ENCODE measurements at places on chromosomes 4 and X.

- DNase-seq = no peak
Measured at GRCh38 chr4:16438986-16439385, 212.7 kb upstream of the TAPT1 start.

DNA sequence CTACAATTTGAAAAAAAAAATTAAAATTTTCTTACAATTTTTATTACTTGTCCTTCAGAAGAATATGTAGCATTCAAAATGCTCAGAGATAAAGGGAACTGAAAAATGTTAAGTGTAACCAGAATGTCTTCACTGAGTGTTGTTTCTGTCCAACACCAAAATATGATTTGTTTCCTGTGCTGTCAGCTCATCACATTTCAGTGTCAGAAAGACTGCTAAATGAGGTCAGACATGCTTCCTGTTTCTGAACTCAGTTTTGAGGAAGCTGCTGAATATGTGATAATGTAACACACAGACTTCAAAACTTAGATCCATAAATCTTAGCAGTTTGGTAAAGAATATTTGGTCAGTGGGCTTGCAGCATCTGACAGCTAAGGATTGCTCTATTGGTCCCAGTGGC is 1849.7 kb downstream of the PCDH7 start:
- no peak for DNase-seq

GRCh38 chr4:111475001-111475400 is 670.3 kb upstream of the FAM241A start:
- DNase-seq = no peak

- peak; percentile 5 for DNase-seq
Measured at GRCh38 chrX:50747471-50747900, 66.5 kb downstream of the SHROOM4 start.

GRCh38 chr4:86256086-86256485 is 103.8 kb downstream of the MAPK10 start:
- DNase-seq = no peak

- DNase-seq = no peak
Measured at GRCh38 chrX:54473993-54474859, 21.8 kb downstream of the FGD1 start.

DNA sequence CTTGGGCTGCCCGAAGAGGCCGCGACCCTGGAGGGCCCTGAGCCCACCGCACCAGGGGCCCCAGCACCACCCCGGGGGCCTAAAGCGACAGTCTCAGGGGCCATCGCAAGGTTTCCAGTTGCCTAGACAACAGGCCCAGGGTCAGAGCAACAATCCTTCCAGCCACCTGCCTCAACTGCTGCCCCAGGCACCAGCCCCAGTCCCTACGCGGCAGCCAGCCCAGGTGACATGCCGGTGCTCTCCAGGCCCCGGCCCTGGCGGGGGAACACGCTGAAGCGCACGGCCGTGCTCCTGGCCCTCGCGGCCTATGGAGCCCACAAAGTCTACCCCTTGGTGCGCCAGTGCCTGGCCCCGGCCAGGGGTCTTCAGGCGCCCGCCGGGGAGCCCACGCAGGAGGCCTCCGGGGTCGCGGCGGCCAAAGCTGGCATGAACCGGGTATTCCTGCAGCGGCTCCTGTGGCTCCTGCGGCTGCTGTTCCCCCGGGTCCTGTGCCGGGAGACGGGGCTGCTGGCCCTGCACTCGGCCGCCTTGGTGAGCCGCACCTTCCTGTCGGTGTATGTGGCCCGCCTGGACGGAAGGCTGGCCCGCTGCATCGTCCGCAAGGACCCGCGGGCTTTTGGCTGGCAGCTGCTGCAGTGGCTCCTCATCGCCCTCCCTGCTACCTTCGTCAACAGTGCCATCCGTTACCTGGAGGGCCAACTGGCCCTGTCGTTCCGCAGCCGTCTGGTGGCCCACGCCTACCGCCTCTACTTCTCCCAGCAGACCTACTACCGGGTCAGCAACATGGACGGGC is 579 bp downstream of the ABCD1 start:
- DNase-seq = no peak

GRCh38 chrX:44428989-44429627 is 85.6 kb upstream of the EFHC2 start:
- DNase-seq = no peak

DNA sequence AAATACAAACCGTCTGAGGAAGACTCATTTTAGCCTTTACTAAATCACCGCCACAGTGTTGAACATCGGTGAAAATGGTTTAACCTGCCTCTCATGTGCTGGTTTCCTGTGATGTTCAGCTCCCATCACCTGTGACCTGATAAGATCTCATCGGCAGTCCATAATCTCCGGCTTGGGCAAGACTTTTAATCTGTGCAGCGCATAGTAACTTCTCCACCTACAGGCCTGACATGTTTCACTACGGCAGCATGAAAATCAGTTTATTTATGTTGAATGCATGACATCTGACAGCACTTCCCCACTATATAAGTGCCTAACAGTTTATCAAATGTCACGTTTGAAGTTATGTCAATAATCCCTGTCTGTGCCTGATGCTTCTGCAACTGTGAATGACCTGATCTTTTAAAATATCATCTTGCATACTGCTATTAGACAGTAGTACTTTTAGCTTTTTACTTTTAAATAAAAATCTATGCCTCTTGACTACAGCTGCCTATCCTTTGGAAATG is 1919.8 kb upstream of the AGA start:
- no peak for DNase-seq

DNA sequence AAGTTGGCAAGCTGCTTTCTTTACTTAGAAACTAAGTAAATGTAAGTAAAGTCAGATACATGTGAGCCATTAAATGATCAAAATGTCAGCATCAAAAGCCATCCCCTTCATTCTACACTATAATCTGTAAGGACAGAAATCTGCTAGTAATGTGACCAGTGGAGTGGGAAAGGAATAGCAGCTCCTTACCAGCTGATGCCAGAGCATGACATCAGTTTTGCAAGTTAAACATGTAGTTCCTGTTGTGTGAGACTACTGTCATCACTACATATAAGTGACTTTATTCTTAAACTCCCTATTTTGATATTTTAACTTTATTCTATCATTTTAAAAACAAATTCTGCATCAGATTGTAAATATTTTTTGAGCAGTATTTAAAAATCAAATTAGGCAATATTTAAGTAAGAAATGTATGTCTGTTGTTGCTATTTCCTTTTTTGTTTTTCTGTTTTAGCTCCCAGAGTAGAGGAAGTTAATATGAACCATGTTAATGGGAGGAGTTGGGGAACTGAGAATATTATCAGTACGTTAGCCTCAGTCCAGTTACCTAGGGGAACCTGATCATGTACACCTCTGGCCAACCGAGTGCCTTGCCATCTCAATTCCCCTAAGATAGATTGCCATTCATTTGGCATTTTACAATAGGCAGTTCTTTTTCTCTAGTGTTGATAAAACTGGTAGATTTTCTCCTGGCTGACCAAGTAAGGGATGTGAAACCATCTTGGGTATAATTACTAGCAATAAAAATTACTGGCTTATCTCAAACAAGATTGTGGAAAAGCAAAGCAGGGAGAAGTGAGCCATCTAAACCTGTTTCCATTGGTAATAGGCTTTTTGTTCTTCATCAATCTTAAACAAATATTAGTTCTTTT is 34.7 kb downstream of the CCNI start:
- no peak for DNase-seq

DNA sequence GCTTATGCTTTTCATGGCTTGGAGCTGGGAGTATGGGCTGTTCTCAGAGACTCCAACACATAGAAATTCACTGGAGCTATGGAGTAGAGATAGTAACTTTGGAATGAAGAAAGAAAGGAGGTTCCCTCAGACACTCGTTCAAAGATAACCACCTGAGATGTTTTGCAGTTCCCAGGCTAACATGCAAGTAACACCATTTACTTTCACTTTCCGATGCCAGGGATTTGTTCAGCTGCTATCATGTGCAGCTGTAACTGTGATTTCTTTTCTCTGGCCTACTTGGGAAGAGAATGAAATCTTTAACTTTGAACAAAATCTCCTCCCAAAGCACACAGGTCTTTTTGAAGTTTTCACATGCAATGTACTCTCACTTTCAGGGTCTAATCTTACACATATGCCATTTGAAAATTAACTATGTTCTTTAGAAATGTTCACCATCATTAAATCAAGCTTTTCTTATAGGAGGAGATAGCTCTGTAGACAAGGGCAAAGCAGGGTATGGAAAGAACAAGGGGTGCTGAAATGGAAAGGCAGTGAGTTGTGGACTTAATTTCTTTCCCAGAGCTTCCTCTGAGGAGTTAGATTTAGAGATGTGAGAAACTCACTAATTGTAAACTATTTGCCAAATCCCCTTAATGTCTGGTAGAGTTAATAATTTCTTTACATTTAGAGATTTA is 514.3 kb downstream of the PDHA2 start:
- DNase-seq = no peak

DNA sequence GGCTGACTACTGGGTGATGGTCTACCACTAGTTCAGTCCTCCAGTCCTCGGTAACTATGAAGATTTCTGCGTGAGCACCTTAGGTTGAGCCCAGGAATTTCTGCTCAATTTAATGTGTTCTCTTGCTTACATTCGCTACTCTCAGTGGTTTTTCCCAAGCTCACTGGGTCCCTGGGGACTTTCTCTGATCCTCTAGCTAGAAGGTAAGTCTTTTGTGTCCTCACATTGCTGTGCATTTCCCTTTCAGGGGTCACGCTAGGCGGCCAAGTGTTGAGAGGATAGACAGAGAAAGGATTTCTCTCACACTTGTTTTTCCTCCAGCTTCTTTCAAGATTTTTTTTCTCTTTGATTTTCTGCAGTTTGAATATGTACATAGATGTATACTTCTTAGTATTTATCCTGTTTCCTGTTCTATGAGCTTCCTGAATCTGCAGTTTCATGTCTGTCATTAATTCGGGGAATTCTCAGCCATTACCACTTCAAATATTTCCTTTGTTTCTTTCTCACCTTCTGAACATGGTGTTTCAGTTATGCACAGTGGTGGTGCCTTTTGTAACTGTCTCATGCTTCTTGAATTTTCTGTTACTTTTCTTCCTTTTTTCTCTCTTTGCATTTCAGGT is 17.5 kb downstream of the MAGEA9 start:
- no peak for DNase-seq

DNA sequence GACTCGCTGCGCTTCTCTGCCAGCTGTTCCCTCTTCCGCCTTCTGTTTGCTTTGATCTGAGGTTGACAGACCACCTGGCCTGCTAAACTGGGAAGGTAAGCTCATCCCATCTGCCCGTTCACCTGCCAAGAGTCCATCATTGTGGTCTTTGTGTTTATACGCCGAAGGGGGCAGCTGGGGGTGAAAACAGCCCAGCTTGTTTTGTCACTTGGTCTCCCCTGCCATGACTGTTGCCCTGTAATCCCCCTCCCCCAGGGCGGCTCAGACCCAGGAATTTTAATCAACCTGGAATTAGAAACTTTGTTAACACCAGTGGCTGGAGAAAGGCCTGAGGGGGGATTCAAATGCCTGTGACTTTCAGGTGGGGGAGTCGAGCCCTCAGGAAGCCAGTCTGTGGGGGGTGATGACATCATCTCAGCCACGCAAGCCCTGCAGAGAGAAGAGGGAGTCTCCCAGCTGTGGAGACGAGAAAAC is 333.3 kb downstream of the BCOR start:
- no peak for DNase-seq

GRCh38 chrX:15546745-15547144 is 46.1 kb downstream of the BMX start:
- DNase-seq = no peak

- DNase-seq = no peak
Measured at GRCh38 chr4:41504167-41504818, 33.7 kb upstream of the LIMCH1 start.

DNA sequence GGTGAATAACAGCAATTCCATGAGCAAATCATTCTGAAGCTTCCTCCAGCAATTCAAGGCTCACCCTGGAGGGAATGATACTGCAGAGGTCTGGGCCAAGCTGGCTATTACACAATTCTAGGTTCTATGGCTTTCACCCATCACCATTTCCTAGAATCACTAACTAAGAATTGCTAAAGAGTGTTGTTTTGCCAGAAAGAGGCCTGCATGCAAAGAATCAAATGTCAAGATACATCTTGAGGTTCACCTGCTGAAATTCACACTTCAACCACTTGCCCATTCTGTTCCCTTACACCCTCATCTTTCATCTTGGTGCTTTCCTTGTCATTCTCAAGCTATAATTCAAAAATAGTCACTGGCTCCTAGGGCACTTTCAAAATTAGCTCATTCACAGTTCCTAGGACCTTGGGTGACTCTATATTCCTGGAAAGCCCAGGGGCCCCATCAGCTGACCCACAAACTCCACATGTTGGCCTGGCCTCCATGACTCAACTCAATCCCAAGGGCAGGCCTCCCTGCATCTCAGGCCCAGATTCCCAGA is 7.0 kb downstream of the APBB2 start:
- no peak for DNase-seq

GRCh38 chrX:31340587-31340986 is 268.7 kb upstream of the FTHL17 start:
- no peak for DNase-seq

GRCh38 chr4:43277003-43277402 is 384.5 kb downstream of the GRXCR1 start:
- no peak for DNase-seq

GRCh38 chrX:19742826-19743225 is 144.6 kb downstream of the SH3KBP1 start:
- no peak for DNase-seq

DNA sequence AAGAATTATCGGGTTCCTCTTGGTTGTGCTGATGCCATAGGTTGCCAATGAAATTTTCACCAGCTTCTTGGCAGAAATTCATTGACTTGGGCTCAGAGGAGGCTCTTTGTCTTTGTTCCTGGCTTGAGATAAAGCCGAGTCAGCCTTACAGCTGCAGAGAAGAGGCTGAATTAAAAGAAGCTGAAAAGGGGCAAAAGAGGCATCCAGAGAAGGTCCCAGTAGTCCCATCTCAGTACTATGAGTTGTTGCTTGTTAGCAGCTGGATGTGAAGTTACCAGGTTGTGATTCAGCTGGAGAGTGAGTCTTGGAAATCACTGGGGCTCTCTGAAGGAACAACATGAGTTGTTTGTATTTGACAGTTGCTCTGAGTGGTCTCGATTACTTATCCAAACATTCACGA is 59.7 kb downstream of the SMAD1 start:
- no peak for DNase-seq

GRCh38 chr4:41327770-41328169 is 71.0 kb downstream of the UCHL1 start:
- DNase-seq = no peak

GRCh38 chr4:145680902-145681301 is 956 bp downstream of the C4orf51 start:
- no peak for DNase-seq

DNA sequence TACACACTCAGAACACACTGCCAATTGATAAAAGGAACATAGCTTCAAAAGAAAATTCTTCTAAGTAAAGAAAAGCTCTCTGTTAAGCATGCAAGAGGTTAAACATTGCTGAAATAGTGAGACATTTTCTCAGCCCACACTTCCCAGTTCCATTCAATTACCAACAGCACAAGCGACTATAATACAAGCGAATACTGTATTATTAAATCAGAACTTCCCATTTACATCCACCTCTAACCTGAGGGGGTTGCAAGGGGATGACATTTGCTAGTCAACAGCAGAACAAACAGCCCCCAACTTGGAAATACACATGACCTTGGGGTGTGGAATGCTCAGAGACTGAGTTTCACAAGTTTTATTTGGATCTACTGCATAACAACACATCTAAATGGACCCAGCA is 1.1 kb downstream of the FSTL5 start:
- DNase-seq = no peak

All from Jurkat, Clone E6-1 (cell line).